ENCODE measurements at places on chromosomes 2 and 18. TPM values are rescaled to one million over a fixed set of nuclear protein-coding genes. Genes with fewer than 3 reads are reported as not detected.

GRCh38 chr2:200089040-200089755 lies 133.8 kb downstream of the MAIP1 start:
- no peak overlapping the region for H3K4me3 ChIP-seq

The NPPC gene
- 1.1 TPM for total RNA-seq

DNA sequence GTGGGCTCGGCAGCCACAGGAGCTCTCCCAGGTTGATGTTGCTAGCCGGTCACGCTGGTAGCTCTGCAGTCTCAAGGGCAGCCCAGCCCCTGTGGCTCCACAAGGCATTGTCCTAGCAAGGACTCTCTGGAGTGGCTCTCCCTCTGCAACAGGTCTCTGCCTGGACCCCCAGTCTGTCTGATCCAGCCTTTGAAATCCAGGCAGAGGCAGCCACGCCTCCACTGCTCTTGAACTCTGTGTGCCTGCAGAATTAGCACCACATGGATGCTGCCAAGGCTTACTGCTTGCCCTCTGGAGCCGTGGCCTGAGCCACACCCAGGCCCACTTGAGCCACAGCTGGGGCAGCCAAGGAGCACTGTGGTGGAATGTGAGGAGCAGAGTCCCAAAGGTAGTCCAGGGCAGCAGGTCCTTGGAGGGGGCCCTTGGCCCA lies 43.0 kb upstream of the FAHD2A start:
- H3K27me3 ChIP-seq = no peaks in the 10 kb centered on the region
- no peak overlapping the region for H3K4me3 ChIP-seq
- H3K36me3 ChIP-seq = no peaks in the 10 kb centered on the region
- H3K27ac ChIP-seq = no peak overlapping the region
- H3K4me1 ChIP-seq = peaks cover 6% of the 10 kb centered on the region

- no peak for DNase-seq
- no peak overlapping the region for H3K4me3 ChIP-seq
- H3K36me3 ChIP-seq = no peaks in the 10 kb centered on the region
Measured at GRCh38 chr2:97005353-97005752, 19.0 kb upstream of the FAM178B start.

The UCN gene
- total RNA-seq = 2.6 TPM

- H3K36me3 ChIP-seq = no peaks in the 10 kb centered on the region
- DNase-seq = no peak
- H3K27me3 ChIP-seq = no peaks in the 10 kb centered on the region
- no peaks in the 10 kb centered on the region for H3K4me1 ChIP-seq
- H3K27ac ChIP-seq = no peak overlapping the region
Measured at GRCh38 chr18:64288432-64288831, 139.5 kb upstream of the LINC00305 start.

The AGXT gene
- total RNA-seq = not detected

The PMAIP1 gene
- 0.75 TPM for total RNA-seq
